ENCODE measurements at places on chromosomes 1 and 21.

DNA sequence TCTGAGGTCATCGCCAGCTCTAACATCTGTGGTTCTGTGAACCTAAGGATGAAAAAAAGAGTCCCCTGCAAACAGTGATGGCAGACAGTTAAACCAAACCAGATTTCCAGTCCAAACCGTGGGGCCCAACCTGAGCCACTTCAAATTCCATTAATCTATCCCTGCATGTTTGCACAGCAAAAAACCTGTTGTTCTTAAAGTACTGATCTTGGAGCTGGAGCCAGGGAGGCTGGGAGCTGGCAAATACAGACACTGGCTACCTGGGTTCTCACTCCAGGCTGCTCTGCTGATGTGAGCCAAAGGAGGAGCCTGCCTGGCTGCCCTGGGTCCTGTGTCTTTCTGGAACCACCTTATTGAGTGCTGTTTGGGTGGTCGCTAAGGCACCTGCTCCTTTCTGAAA is 16.4 kb downstream of the LDLRAD1 start:
- DNase-seq: no peak

DNA sequence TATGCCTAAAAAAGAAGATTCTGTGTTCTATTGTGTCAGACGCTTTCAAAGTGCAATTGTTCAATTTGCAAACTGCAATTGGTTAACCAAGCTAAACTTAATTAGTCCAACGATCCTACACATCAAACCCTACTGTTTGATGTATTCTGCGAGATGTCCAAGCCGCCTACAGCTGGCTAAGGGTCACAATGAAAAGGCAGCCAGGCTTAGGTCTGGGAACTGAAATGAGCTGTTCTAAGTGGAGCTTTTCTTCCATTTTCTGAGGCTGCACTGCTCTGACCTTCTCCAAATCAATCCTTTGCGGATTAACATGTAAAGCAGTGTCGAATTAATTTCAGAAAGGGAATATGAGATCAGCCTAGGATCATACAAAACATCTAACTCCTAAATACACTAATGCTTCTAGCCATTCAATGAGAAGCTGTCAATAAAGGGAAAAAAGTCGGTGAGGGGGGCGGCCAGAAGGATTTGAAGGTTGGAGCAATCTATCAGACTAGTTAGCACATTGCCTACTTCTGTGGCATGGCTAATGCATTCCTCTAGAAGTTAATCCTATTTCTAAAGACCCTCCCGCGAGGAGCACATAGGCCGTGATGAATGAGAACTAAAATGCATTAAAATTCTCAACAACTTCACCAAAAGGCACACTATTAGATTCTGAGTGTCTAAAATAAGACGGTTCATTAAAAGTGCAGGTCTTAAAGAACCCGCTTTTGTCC is 119.0 kb downstream of the SIM2 start:
- DNase-seq: no peak

DNA sequence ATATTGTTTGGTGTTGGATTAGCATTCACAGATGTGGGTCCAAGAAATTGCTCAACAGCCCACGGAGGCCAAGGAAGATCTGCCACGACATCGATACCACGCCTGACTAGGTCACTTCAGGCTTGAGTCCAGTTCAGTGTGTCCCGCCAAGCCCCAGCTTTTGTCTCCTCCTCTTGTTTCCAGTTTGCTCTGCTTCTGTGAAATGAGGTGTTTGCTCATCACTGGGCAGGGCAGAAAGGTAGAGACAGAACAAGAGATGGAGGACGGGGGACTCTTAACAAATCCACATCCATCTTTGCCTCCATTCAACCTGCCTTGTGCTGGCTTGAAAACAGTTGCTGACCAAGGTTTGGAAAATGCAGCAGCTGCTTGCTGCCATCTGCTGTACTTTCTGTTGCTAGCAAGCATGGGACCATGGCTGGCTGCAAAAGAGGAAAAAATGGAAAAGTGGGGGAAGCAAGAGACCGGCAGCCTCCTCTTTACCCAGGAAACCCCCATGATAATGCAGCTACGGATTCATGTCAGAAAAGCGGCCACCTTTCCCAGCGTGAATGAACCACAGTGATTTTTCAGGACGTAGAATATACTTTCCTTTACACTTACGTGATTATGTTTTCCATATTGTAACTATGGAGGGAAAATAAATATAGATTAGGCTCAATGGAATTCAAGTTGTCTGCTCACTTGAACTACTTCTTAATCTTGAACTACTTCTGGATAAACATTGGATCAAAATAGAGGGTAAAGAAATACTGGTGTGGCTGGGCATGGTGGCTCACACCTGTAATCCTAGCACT is 80.2 kb upstream of the GREM2 start:
- DNase-seq: peak; percentile 11

GRCh38 chr1:227378871-227379554 is 60.7 kb upstream of the CDC42BPA start:
- no peak for DNase-seq

GRCh38 chr1:229784834-229785233 is 158.8 kb downstream of the URB2 start:
- no peak for DNase-seq

DNA sequence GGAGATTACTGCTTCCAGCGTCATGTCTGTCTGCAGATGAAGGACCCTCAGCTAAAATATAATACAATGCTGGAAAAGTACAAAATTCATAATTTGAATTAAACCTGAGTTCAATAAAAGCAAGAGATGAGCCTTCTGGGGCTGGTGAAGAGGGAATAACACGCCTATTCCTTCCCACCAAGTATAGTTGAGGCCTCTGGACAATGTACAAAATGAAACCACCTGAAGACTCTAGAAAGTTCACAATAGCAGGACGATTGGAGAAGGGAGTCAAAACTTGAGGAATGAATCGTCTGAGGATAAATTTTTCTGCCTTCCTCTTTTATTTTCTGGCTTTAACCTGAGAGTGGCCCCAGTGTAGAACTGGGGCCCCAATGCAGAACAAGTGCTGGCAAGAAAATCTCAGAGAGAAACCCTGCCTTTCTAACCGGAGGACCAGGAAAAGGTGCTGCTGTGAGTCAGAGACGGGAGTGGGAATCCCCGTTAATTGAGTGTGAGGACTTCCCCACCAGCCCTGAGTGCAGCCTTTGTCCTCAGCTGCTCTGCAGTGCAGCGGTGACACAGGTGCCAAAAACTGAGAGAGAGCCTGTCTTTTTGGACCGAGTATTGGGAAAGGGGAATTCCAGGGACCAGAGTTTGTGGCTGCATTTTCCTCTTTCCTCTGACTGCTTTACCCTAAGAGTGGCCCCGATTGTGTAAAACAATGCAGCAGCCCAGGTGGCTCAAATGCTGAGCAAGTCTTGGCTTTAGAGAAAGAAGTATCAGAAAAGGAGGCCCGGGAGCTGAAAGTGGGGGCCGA is 264.9 kb downstream of the DYRK1A start:
- DNase-seq: no peak

DNA sequence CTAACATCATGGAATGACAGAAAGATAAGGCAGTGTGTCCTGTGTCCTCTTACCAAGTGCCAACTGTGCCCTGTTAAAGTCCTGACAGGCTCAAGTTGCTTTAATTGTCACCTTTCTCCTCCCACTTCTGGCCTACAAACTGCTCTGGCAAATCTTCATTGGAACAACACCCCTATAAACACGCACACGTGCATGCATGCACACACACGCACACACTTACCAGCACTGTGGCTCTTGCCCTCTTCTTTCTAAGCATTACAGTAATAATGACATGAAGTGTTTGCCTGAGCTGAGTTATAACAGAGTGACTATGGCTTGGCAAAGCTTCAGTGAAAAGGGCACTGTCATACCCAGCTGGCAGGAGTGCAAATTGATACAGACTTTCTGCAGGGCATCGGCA is 82.3 kb upstream of the SYT6 start:
- no peak for DNase-seq

Measured in SHP77 treated with DMSO at 0.1 percent for 48 hours (cell line).